Bronchial epithelial cell (primary cell): ENCODE measurements at places on chromosomes 16 and 17. TPM values are rescaled to one million over a fixed set of nuclear protein-coding genes. Genes with fewer than 3 reads are reported as not detected.

Gene COIL
- 15.3 and 16.3 TPM in 2 replicates for total RNA-seq

Gene GGT6
- 6.6 and 24.1 TPM in 2 replicates for total RNA-seq

DNA sequence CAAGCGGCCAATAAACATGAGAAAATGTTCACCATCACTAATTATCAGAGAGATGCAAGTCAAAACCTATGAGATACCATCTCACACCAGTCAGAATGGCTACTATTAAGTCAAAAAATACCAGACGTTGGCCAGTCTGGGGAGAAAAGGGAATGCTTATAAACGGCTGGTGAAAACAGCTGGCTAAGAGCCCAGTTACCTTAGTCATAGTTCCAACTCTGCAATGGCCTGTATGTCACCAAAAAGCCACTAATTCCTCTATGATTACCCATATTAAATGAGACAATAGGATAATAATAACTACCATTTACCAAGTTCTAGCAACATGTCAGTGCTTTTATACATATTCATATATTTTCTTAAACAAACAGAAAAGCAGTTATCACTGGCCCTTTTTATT lies 42.9 kb upstream of the CDRT4 start:
- DNase-seq, result peak; percentile 57

Gene KRTAP1-5
- total RNA-seq, result not detected in 2 replicates

DNA sequence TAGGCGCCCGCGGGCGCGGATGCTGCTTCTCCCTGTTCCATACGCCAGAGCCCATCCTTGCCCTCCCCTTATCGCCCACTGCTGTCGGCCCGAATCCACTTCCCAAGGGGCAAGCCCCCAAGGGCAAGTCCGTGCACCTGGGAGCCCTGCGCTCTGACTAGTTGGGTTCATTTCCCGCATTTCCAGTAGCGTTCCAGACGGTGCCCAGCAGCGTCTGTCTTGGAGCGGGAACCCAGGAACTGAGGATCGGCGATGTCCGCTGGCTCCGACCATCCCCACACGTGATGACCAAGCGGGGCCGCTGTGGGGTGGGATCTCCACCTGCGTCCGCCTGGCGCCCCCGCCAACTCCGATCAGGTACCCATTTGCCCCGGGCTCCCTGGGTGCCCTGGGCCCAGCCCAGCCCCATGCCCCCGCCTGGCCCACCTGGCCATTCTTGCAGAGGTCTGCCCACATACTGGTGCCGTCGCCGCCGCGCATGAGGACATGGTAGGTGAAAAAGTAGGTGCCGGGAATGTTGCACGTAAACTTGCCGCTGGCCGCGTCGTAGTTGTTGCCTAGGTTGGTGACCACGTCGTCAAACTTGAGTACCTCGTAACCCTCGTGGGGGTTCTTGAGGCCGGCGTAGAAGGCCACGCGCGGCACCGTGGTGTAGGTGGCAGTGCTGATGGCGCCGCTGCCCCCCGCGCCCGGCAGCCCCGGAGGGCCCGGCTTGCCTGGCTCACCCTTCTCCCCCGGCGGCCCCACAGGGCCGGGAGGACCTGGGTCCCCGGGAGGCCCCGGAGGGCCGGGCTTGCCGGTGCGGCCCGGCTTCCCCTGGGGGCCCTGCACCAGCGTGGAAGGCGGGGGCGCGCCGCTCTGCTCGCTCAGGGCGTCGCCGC lies 837 bp downstream of the C1QL1 start:
- no peak for DNase-seq

GRCh38 chr16:84161037-84161436 lies 15.9 kb downstream of the DNAAF1 start:
- DNase-seq, result no peak

Gene KRT33B
- 0.79 and 1.7 TPM in 2 replicates for total RNA-seq

DNA sequence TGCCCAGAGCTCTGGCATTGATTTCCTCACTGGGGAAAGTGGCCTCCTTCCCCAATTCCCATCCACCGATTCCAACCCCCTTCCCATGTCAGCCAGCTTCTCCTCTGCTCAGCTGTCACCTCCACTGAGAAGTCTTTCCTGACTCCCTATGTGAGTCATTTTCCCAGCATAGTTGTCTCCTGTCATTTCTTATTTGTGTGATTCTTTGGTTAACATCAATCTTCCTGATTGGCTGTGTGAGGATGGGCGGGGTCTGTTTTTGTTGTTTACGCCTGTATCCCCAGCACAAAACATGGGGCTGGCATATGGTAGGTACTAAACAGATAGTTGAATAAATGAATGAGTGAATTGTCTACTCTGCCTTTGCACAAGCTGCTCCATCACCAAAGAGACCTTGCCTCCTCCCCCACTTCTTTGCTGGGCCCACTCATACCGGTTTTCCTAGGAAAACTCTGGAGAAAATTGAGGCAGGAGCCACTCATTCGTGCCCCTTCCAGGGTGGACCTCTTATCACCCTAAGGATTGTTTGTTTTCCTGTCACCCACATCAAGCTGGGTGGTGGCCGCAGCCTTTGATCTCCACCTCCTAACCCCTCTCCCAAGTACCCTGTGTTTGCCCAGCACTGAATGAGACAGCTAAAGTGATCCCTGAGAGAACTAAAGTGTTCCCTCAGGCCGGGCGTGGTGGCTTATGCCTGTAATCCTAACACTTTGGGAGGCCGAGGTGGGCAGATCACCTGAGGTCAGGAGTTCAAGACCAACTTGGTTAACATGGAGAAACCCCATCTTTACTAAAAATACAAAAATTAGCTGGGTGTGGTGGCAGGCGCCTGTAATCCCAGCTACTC lies 1.2 kb upstream of the GRB7 start:
- DNase-seq, result peak; percentile 35

DNA sequence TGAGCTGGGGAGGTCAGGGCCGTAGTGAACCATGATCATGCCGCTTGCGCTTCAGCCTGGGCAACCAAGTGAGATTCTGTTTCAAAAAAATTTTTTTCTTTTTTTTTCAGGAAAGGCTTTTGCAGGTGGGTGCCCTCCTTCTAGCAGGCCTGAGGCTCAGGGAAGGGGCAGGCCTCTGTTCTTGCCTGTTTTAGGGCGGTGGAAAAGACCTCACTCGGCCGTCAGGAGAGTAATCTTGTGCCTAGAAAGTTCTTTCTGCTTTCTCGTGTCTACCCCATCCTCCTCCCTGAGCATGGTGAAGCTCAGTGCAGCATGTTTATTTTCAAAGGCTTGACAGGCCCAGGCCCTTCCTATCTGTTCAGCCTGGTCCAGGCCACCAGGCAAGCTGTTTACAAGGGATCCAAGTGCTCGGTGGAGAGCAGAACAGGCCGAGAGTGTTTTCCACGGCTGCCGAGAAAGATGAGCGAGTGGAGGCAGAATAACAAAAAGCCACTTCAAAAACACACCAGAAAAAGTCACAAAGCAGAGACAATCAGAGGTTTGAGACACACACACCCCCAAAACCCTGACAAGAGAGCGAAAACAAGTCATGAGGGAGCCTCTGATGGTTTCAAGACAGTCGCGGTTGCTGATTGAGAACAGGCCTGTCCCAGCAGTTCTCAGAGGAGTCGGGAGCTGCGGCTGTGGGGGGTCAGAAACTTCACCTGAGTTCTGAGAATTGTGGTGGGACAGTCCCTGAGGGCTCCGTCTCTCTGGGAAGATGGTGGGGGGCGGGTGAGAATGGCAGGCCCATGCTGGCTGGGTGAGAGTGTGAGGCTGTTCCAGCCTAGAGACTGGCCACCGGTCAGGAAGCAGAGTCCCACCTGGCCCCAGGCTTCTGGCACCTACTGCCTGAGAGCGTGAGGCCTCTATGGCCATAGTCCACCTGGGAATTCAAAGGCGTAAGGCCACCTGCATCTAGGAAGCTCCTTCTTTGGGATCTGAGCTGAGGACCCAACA lies 37.5 kb upstream of the CCR7 start:
- no peak for DNase-seq

Gene RBFOX1
- not detected in 2 replicates for total RNA-seq

- no peak for DNase-seq
Measured at GRCh38 chr17:71558901-71559300, 561.9 kb upstream of the SOX9 start.

Gene DHX8
- 24.7 and 32.9 TPM in 2 replicates for total RNA-seq

GRCh38 chr16:50227665-50228064 lies 38.7 kb upstream of the ADCY7 start:
- no peak for DNase-seq

GRCh38 chr17:45677770-45678169 lies 106.3 kb upstream of the CRHR1 start:
- no peak for DNase-seq

Gene TM4SF5
- not detected in 2 replicates for total RNA-seq

DNA sequence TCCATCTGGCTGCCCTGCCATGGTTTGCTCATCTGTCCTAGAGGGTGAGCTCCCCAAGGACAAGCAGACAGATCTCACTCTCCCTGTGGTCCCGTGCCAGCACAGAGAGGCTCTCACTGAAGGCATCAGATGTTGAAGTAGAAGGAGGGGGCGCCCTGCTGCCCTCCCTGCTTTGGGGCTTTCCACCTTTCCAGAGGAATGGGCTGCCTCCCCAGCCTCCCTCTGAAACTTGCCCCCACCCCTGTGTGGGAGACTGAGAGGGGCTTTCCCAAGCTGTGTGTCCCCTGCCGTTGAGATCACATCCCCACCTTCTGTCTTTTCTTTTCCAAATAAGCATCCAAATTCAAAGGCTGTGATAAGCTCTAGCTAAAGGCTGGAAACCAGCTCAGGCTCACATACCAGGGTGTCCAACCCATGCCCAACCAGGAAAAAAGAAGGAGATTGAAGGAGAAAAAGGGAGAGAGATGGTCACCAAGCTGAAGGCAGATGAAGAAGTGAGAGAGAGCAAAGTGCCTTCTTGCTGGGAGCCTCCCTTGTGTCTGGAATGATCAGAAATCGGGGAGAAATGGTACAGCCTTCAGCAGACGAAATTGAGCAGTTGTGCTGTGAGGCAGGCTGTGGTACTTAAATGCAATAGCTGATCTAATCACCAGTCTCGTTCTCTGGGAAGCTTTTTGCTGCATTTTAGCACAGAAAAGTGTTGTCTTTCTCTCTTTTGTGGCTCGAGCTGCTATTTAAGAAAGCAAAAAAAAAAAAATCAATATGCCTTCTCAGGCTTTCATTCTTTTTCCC lies 145.9 kb upstream of the LHX1 start:
- DNase-seq, result no peak

DNA sequence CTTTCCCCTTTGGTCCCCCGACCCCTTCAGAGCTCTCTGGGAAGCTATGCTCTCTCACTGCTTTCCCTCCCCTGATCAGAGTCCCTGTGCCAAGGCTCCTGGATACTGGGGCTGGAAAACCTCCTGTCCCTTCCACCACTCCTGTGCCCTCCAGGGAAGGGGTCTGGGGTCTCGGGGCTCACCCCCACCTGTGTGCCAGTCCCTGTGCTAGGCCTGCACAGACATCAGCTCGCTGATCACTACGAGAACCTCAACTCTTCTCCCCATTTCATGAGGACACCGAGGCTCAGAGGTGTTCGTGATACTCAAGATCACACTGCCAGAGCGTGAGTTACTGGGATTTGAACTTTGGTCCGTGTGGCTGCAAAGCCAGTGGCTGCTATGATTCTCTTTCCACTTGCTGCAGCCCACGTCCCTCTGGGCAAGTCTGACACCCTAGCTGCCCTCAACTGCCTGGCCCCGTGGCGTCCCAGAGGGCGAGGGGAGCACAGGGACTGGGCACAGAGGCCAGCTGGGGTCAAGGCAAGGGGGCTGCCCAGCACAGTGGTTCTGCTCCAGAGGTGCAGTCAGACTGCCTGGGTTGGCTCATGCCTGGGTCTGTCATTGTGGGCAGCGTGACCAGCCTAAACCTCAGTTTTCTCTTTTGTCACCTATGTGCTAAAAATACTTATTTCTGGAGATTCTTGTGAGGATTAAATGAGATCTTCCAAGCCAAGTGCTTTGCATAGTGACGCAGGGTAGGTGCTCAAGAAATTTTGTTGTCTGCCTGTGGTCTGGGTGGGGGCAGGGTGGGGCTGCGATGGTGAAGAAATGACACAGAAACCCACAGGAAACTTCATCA lies 43.8 kb upstream of the TOB1 start:
- no peak for DNase-seq

GRCh38 chr16:81553814-81554675 lies 109.4 kb downstream of the CMIP start:
- no peak for DNase-seq
